Mucosa of gallbladder (tissue), 1 donor: ENCODE measurements at places on chromosomes 16 and 17. TPM values are rescaled to one million over a fixed set of nuclear protein-coding genes. Genes with fewer than 3 reads are reported as not detected.
A peak's percentile ranks its signal among the peaks of the same experiment; 100 is the strongest.

- no peak for DNase-seq
These were observed 66.1 kb upstream of the DNAH17 start for GRCh38 chr17:78643326-78643725.

DNA sequence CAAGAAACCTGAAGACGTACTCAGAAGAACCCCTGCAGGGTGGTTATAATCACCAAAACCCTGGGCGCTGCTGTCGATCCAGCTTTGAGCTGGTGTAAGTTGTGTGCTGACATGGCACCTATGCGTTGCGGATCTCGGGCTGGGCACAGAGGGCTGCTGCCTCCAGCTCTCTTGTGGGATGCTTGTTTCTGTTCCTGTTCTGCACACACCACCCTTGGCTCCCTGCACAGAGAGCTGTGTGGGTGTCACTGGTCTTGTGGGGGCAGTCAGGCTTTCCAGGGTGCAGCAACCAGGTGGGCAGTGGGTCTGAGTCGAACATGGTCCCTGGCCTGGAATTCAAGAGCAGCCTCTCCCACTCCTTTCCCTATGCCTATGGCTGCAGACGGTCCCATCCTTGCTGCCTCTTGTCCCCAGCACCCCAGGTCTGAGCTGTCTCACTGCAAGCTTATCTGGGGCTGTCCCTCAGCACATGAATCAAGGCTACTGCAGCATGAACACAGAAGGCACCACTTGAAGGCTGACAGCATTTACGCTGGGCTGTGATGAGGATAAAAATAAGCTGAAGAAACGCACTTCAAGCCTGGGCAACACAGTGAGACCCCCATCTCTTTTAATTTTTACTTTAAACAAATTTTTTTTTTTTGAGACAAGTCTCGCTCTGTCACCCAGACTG lies 20.1 kb downstream of the ZNF276 start:
- no peak for DNase-seq

- DNase-seq = no peak
These were observed 101.6 kb downstream of the CCT6B start for GRCh38 chr17:34859652-34860051.

DNA sequence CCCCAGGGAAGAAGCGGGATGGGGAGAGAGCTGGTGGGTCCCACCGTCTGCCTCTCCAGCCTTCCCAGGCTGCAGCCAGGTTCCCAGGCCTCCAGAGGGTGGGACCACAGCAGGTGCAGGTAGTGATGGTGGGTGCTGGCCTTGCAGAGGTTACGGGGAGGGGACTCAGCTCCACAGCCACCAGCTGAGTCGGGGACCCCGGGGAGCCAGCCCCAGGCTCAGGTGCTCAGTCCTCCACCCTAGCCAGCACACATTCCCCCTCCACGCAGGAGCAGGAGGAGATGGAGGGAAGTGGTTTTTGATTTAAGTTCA lies 5.0 kb downstream of the TP53I13 start:
- DNase-seq = no peak

- no peak for DNase-seq
These were observed 26.6 kb upstream of the NPTX1 start for GRCh38 chr17:80503031-80503430.

DNA sequence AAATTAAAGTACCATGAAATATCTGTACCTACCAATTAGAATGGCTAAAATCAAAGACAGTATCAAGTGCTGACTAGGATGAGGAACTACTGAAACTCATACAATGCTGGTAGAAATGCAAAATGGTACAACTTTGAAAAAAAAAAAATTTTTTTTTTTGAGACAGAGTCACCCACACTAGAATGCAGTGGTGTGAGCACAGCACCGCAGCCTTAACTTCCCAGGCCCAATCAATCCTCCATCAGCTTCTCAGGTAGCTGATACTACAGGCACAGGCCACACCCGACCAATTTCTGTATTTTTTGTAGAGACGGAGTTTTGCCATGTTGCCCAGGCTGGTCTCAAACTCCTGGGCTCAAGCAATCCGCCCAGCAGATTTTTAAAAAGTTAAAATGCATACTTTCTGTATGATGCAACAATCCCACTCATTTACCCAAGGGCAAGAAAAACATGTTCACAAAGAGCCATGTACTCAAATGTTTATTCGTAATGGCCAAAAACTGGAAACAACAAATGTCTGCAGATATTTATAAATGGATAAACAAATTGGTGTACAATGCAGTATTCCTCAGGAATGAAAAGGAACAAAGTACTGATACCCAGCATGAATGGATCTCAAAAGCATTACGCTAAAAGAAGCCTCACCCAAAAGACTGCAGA lies 8.7 kb downstream of the SMURF2 start:
- DNase-seq = no peak

- no peak for DNase-seq
These were observed 242.0 kb downstream of the FTO start for GRCh38 chr16:53945996-53946395.

GRCh38 chr16:57688487-57688986 lies 6.1 kb upstream of the DRC7 start:
- no peak for DNase-seq

- DNase-seq = no peak
These were observed at the start of gene CORO6 for GRCh38 chr17:29622337-29623282. TSS of gene CORO6 (minus strand) at chr17:29622912. CDS start at chr17:29621421, 1,491 bp downstream.

- peak; percentile 37 for DNase-seq
These were observed 17.3 kb downstream of the SOCS3 start for GRCh38 chr17:78342449-78343186.

- DNase-seq = no peak
These were observed 7.5 kb downstream of the PRSS27 start for GRCh38 chr16:2712546-2712945.

DNA sequence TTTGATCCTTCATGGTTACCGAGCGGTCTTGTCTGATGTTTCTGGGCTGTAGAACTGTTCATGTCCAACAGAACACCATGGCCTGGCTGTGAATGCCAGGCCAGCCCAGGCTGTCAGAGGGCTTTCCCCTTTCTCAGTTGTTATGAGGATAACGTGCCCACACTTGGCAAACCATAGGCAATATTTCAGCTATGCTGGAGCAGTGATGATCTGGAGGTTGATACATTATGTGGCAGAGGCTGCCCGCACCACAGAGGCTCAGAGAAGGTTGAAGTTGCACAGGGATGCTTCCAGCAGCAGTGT lies 92.9 kb downstream of the C16orf78 start:
- DNase-seq = no peak

DNA sequence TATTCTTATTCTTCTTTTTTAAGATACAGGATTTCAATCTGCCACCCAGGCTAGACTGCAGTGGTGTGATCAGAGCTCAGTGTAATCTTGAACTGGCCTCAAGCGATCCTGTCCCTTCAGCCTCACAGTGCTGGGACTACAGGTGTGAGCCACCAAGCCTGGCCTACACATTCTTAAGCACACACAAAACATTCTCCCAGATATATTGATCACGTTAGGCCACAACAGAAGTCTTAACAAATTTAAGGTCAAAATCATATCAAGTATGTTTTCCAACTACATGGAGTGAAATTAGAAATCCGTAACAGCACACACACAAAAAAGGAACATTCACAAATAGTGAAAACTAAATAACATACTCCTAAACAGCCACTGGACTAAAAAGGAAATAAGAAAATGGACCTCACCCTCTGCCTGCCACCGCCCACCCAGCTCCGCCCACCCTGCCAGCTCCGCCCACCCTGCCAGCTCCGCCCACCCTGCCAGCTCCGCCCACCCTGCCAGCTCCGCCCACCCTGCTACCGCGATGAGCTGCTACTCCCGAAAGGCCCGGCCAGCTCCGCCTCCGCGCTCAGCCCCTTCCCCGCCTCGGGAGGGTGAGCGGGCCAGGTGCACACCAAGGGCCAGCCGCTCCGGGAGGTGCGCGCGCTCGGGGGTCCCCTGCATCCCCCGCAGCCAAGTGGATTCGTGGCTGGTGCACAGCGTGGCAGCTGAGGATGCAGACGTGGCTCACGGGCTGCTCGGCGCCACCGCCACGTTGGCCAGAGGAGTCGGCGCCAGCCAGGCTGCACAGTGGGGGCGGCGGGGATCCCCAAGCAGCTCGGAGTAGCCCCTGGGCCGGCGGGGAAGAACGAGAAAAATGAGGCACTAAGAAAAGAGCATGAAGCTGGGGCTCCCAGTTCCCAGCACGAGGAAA lies 41.2 kb downstream of the C16orf87 start:
- peak; percentile 82 for DNase-seq

- DNase-seq = no peak
These were observed 86.1 kb downstream of the KCNJ12 start for GRCh38 chr17:21462237-21462636.

GRCh38 chr16:49269201-49269600 lies 12.4 kb downstream of the CBLN1 start:
- DNase-seq = no peak

MYOCD gene
- total RNA-seq = 37.3 TPM

GPR139 gene
- total RNA-seq = not detected

USP32 gene
- 39.0 TPM for total RNA-seq

CDC6 gene
- total RNA-seq = 6.8 TPM

RHBDL1 gene
- 5.5 TPM for total RNA-seq

PABPN1L gene
- not detected for total RNA-seq

DRC7 gene
- 1.9 TPM for total RNA-seq

ITPRIPL2 gene
- 37.5 TPM for total RNA-seq
